ENCODE measurements at places on chromosomes 7 and 10.

DNA sequence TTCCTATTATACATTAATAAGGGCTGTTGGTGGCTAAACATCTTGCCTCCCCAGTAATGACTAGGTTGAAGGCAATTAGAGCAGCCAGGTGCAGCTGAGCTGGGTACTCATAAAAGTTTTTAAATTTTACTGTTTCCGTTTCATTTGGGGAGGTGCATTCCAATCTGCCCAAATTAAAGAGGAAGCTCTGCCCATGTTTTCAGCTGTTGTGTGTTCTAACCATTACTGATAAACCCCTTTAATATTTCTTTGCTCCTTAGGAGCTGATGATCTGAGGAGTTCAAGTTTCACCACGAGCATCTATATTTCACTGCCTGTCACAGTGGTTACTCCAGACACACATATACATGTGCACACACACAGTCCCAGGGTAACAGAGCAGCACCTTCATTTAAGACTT is 94.4 kb downstream of the JAZF1 start:
- DNase-seq = peak; percentile 46

DNA sequence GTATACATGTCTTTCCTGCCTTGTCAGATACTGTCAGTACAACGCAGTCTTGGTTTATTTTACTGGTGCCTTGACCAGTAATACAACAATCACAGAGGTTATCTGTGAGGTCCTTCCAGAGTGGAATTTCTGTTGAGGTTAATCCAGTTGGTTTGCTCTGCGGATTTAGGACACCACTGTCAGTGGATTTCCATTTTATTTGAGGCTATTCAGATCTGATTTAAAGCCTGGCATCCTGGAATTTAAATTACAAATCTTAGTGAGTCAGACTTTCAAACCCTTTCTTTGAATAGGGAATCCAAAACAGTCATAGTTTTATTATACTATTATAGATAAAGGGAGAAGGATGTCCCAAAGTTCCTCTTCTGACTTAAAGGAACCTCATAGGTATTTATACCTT is 40.5 kb downstream of the ANLN start:
- no peak for DNase-seq

- DNase-seq = no peak
Measured at GRCh38 chr7:96481796-96482195, 159.9 kb upstream of the SLC25A13 start.

- no peak for DNase-seq
Measured at GRCh38 chr7:81232084-81232799, 313.4 kb upstream of the SEMA3C start.

Data from NAMALWA (cell line).